Activated T-cell treated with anti-CD3 and anti-CD28 coated beads for 4 hours (primary cell): ENCODE measurements at places on chromosomes 2 and 18.

GRCh38 chr2:134217924-134218323 lies 35.9 kb upstream of the MGAT5 start:
- DNase-seq, result no peak

- no peak for DNase-seq
Measured at GRCh38 chr2:25129901-25130520, 38.4 kb downstream of the POMC start.

- no peak for DNase-seq
Measured at GRCh38 chr18:49920731-49921130, 107.4 kb upstream of the ACAA2 start.

GRCh38 chr18:63562284-63562683 lies 20.1 kb downstream of the SERPINB12 start:
- DNase-seq, result no peak

GRCh38 chr2:111162718-111163331 lies 42.1 kb downstream of the BCL2L11 start:
- DNase-seq, result no peak

DNA sequence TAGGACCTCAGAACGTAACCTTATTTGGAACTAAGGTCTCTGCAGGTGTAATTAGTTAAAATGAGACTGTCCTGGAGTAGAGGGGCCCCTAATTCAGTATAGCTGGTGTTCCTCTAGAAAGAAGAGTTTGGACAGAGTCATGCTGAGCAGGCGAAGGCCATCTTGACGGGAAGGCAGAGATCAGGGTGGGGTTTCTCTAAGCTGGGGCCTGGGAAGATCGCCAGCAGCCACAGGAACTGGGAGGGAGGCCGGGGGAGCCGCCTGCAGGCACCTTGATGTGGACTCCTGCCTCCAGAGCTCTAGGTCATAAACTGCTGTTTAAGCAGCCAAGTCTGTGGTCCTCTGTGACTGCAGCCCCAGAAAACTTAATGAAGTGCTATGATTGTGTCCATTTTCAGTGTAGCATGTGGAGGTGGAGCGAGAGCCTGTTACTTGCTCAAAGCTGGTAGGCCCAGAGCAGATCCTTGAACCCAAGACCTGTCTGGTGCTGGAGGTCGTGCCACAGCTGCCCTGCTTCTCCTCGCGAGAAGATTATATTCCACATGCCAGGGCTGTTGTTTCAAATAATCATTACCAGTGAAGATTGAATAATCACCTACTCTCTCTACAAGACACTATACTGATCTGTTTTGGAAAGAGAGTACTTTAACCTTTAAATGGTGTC lies 105.7 kb downstream of the TPO start:
- DNase-seq, result no peak

DNA sequence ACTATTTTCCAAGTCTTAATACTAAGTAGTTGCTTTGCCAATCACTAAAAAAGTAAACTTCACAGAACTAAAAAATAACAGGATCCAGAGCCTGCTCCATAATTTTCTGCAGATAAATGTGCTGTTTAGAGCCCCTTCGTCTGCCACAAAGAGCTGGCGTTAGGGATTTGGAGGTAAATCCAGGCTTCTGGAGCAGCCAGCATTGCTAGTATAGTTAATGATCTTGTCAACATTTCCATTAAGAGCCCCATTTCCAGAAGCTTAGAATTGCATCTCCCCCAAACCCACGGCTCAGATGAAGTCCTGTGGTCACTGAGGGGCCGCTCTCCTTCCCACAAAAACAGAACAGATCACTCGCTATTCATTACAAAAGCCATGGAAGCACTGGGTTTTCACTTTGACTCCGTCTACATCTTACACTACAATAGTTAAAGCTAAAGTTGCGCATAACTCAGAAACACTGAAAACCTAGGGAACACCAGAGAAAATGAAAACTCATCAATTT lies 41.9 kb downstream of the ZNF516 start:
- DNase-seq, result no peak
